Activated T-helper 9 cell treated with anti-CD3 and anti-CD28 coated beads, Interleukin-2, amount 50 U/mL, for 16 hours (primary cell): ENCODE measurements at places on chromosomes 4 and X.

- no peak for DNase-seq
Measured at GRCh38 chrX:368811-369562, 17.7 kb downstream of the PPP2R3B start.

DNA sequence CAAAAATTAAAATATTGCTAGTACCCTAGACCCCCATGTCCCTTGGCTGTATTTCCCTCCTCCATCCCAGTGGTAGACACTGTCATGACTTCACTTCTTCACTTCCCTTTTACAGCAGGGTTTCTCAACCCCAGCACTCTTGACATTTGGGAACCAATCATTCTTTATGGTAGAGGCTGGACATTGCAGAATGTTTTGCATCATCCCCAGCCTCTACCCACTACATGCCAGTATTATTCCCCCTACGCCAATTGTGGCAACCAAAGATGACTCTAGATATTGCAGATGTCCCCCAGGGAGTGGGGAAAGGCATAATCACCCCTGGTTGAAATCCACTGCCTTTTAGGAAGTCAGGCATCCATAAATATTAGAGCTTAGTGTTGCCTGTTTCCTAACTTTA lies 138.6 kb downstream of the AMELX start:
- DNase-seq: no peak

DNA sequence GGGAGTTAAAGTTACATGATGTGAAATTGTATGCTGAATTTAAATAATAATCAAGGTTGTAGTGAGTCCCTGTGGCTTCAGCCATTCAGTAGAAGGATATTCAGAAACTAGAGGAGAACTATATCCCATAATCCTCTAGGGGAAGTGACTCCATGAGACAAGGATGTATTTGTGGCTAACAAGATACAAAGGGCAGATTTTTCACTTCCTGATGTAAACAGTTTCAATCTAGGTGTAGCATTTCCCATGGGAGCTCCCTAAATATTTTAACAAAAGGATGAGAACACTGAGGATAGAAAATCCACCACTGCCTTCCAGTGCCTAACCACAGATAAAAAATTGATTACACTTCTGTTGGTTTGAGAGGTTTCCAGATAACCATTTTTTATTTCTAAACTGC lies 435.4 kb upstream of the TENM3 start:
- DNase-seq: no peak

DNA sequence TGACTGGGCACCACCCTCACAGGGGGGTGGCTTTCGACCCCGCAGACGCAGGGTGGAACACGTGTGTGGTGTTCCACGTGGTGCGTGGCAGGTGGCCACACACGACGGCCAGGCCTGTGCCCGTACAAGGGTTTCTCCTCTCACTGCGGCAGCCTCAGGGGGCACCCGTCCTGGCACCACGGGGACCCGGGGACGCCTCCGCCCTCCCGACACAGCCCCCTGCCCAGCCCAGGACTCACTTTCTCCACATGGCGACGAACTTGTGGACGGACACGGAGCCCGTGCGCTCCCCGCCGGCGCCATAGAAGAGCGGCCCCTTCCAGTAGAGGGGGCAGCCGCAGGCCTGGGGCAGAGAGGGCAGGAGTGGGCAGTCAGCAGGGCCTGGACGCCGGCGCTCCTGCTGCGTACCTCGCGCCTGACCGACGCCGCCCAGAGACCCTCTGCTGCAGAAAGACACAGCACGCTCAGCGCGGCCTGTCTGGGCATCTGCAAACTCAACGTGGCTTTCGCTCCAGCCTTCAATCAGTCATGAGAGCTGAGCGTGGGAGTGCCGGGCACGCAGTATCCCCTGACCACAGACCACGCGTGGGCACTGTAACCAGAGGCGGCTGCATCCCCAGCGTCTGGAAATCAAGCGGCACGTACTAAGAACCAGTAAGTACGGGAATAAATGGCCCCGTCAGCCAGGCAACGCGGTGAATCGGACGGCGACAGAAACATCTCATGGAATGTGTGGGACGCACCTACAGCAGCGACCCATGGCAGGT lies 28.9 kb upstream of the GTPBP6 start:
- DNase-seq: no peak

- DNase-seq: no peak
Measured at GRCh38 chrX:22575161-22575845, 302.6 kb downstream of the CBLL2 start.

- DNase-seq: no peak
Measured at GRCh38 chr4:8010618-8011017, 71.0 kb upstream of the AFAP1 start.

DNA sequence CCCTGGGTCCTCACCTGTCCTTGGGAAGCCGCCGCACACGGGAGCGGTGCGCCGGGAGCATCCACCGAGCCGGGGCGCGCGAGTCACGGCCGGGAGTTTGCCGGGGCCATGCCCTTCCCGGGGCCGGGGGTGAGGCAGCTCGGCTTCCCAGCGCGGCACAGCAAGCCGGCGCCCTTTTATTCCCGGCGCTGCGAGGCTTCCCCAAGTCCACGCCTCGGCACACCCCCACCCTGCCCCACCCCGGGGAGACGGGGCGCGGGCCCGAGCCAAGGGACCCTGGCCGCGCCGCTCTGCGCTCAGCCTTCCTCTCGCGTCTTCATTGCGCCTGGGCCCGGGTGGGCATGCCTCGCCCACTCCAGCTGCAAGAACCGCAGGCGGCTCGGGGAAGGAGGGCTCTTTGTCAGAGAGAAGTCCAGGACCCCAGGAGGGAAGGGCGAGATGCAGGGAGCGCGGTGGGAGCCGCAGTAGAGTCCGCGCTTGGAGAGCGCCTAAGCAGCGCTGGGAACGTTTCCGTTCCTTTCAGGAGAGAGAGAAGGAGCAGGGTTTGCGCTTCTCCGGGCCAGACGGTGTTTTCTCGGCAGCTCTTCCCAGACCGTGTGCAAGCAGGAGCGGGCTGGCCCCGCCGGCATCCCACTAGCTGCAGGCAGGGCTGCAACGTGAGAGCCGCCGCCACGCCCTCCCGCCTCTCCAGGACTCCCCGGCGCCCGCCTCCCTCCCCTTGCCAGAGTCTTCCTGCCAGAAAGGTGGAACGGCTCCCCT lies at the start of gene MXRA5:
MXRA5 (minus strand) TSS at position 152 of the 759 bp plus-strand sequence. CDS start 2,819 bp downstream, outside the sequence.
- no peak for DNase-seq

GRCh38 chr4:133891011-133891410 lies 310.6 kb downstream of the PABPC4L start:
- no peak for DNase-seq
